Skin of body (tissue), 3 donors: ENCODE measurements at places on chromosomes 1 and 21.

- DNase-seq = no peak
These were observed 90.4 kb upstream of the VAV3 start for GRCh38 chr1:108055387-108055786.

- no peak for DNase-seq
These were observed 23.4 kb upstream of the MEF2D start for GRCh38 chr1:156523801-156524480.

DNA sequence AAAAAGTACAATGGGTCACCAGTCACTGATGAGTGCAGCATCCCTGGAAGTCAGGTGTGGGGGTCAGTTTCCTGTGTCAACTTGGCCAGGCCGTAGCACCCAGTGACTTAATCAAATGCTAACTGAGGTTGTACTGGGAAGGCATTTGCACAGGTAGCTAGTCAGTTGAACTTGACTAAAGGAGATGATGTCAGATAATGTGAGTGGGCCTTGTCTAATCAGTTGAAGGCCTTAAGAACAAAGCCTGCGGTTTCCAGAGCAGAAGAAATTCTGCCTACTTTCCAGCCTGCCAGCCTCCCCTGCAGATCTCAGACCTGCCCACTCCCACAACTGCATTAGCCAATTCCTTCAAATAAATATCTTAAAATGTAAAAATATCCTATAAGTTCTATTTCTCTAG is 57.1 kb downstream of the ERG start:
- DNase-seq = no peak

DNA sequence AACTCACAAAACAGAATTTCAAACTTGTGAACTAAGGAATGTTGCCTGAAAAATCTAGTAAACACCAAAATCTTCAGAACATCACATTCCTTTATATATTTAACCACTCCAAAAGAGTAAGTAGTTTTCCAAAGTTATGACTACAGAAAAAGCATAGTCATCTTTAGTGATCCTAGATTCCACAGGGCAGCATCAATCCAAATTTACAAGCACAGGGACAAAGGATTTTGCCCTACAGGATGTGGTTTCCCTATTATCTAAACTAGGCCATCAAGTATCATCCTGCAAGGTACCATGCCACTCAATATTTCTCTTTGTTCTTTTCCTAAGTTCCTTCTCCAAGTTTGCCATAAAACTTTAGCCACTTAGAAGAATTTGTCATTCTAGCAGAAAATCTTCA is 33.0 kb downstream of the COP1 start:
- DNase-seq = no peak

GRCh38 chr1:223752721-223753515 is 40.6 kb downstream of the CAPN2 start:
- no peak for DNase-seq

DNA sequence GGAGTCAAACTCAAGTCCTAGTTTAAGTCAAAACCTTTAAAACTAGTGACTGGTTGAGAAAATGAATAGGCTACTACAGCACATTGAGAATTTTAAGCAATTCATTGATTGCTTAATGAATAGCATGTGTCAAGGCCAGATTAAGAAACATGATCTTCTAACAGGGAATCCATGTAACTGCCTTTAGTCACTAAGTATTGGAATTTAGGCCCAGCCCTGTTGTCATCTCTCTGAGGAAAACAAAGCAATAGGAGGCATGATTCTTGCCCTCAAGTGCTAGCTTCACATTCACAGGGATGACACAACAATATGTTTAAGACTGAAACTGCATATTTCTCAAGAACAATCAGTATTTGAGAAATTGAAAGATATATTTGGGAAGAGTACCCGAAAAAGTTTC is 70.0 kb upstream of the PTGS2 start:
- no peak for DNase-seq

DNA sequence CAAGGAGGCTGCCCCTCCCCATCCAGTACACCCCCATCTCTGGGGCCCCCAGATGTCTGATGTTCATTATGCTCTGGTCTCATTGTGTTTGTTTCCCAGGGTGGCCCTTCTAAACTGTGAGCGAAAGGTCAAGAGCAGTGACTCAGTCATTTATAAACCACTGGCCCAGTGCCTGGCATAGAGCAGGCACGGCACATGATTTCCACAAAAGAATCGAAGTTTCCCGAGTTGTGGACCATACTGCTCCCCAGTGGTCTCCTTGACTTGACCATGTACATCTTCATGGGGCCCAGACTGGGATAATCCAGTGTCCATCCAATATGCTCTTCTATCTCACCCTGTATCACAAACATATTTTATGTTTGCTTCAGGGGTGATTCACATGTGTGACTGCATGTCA is 153.3 kb downstream of the NR5A2 start:
- no peak for DNase-seq

DNA sequence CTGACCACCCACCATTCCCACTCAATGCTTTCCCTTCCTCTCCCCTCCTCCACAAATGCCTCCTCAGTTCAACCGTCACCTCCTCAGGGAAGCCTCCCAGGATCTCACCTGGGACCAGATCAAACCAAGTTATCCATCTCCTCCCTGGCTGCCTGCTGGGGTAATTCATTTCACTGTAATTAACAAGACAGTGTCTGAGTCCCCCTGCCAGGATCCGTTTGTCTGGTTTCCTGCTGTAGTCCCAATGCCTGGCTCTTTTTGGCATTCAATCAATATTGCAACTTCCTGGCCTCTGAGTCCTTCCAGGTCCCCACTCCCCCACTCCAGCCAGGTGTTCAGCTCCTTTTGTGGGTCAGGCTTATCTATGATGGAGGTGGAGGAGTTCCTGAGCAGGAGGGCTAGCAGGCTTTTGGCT is 687.7 kb downstream of the PTPRU start:
- DNase-seq = no peak

GRCh38 chr1:21397813-21398188 is 42.1 kb upstream of the NBPF3 start:
- DNase-seq = no peak

- DNase-seq = no peak
These were observed 33.9 kb downstream of the OLFML2B start for GRCh38 chr1:161989786-161990185.

DNA sequence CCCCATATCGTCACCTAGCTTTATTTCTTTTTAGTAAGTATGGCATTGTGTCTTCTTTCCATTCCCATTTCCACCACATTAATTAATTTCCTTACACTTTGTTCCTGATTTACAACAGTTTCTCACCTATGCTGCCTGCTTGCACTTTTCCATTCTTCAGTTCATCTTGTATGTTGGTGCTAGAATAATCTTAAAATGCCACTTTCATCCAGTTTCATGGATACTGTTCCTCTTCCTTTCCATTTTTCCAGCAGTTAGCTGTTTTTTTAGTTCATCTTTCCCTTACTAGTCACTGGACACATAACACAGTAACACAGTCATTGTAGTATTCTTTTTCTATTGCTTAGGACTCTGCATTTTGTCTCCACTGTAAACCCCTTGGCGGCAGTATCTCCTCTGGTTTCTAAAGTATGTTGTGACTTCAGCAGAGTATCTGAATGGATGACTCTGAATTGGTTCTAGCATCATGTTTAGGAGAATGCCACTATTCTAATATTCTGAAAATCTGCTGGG is 2.1 kb downstream of the CDC7 start:
- DNase-seq = no peak

- no peak for DNase-seq
These were observed 27.3 kb upstream of the ZNF496 start for GRCh38 chr1:247358920-247359319.

GRCh38 chr1:234609691-234610042 is 311 bp downstream of the IRF2BP2 start:
- no peak for DNase-seq

GRCh38 chr1:246647113-246647512 is 77.1 kb upstream of the SCCPDH start:
- DNase-seq = peak; percentile 63

DNA sequence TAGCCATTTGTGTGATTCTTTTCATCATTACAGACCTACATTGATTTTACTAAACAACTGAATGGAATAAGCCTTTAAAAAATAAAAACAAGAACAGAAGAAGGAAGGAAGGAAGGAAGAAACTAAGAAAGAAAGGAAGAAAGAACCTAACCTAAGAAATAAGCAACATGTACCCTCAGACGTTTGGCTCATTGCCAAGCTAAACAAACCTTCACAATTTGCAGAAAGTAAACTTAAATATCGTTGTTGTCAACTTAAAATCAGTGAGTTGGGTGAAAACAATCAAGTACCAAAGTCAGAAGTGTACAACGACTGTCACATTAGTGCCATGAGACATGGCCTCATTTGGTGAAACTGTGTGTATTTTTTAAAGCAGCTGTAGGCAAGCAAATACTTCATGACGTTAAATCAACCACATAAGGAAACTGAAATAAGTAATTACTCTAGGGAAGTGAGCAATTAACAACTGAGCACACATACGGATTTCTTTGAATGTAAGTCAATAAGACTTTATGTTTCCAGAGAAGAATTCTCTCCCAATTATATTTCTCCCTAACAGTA is 313.1 kb upstream of the TMPRSS15 start:
- DNase-seq = peak; percentile 9

GRCh38 chr1:106836708-106837107 is 219.8 kb upstream of the PRMT6 start:
- no peak for DNase-seq

DNA sequence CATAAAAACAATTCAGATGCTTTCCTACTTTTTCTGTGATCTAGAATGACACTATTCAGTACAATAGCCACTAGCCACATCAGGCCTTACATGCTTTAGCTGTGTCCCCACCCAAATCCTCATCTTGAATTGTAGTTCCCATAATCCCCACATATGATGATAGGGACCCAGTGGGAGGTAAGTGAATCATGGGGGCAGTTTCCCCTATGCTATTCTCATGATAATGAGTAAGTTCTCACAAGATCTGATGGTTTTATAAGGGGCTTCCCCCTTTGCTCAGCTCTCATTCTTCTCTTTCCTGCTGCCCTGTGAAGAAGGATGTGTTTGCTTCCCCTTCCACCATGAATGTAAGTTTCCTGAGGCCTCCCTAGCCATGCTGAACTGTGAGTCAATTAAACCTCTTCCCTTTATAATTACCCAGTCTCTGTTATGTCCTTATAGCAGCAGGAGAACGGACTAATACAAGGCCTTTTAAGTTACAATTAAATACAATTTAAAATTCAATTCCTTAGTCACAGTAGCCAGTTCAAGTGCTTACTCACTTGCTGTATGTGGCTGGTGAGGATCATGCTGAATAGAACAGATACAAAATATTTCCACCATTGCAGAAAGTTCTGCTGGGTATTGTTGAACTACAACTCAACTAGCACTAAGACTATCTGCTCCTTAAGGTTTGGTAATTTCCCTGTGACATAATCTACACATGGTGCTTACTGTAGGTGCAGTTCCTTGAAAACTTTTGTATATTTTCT is 106.7 kb downstream of the SCMH1 start:
- no peak for DNase-seq

DNA sequence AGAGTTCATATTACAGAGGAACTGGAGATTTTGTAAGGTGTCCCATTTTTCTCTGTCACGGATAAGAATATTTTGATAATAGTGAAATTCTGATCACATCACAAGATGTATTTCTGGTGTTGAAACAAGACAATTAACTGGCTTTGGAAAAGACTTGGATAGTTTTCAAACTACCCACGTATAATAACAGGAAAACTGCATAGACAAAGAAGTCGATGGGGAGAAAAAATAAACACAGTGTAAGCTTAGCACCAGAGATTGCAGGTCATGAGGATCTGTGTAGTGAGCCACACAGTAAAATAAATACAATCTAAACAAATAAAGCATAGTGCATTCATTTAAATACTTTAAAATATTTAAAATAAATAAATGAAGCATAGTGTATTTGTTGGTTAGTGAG is 452.3 kb upstream of the ADAMTS5 start:
- no peak for DNase-seq

DNA sequence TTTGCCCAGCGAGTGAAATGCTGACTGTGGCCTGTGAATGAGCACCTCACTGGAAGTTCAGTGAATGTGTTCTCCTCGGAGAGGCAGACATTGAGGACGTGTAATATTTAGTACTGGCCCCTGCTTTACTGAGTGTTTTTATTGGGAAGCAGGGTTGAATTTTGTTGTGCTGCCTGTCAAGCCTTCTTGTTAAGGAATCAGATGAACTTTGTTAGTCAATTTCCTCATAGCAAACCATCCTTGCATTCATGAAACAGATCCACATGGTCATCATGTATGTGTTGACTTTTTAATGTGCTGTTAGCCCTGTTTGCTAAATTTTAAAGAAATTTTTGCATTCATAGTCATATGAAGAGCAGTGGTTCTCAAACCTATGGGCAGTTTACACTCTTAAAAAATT is 47.9 kb downstream of the AGPAT3 start:
- no peak for DNase-seq

- no peak for DNase-seq
These were observed 88.9 kb downstream of the DYRK1A start for GRCh38 chr21:37455504-37455911.

GRCh38 chr1:42837709-42838108 is 8.7 kb upstream of the ZNF691 start:
- DNase-seq = no peak

DNA sequence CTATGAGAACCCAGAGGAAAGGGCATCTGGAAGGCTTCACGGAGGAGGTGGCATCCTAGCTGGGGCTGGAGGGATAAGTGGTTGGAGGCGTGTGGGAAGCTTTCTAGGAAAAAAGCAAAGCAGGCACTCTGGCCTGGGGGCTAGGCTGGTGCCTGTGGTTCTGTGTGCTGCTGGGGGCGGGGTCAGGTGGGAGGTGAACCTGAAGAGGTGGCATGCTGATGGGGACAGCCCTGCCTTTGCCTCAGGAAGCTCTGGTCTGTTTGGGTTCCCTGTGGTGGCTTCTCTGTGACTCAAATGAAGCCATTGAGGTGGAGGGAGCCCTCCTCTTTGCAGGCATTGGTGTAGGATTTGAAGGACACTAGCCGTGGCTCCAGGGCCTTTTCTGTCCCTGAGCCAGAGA is 221.6 kb upstream of the POU3F1 start:
- no peak for DNase-seq

GRCh38 chr21:27771938-27772483 is 805.1 kb upstream of the ADAMTS5 start:
- DNase-seq = no peak

DNA sequence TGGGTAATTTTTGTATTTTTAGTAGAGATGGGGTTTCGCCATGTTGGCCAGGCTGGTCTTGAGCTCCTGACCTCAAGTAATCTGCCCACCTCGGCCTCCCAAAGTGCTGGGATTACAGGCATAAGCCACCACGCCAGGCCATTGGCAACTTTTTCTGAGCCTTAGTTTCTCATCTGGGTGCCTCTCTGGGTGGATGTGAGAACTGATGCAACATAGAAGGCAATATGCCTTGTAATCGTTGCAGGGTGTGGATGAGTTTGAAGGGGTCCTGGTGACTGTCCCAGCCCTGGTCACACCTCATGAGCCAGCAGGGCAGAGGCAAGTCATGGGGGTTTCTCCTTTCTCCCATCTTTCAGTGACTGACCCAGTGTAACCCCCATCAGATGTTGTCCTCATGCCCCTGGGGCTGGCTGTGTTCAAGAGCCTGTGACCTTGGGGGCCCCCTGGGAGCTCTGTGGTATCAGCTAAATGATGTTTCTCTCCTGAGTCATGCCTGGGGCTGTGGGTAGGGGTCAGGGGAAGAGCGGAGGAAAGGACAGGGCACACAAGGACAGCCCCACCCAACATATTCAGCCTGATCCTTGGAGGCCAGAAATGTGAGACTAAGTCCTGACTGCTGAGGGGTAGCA is 3.6 kb downstream of the COL9A2 start:
- no peak for DNase-seq
